Fibroblast of the aortic adventitia (primary cell): ENCODE measurements at places on chromosomes 5 and 9. TPM values are rescaled to one million over a fixed set of nuclear protein-coding genes. Genes with fewer than 3 reads are reported as not detected.

The PCDHGB6 gene
- 3.8 and 5.8 TPM in 2 replicates for total RNA-seq

The TRIM7 gene
- 0.74 and 3.3 TPM in 2 replicates for total RNA-seq

The PCDHB8 gene
- 0.16 and 0.27 TPM in 2 replicates for total RNA-seq

The LCN12 gene
- total RNA-seq = not detected in 2 replicates

DNA sequence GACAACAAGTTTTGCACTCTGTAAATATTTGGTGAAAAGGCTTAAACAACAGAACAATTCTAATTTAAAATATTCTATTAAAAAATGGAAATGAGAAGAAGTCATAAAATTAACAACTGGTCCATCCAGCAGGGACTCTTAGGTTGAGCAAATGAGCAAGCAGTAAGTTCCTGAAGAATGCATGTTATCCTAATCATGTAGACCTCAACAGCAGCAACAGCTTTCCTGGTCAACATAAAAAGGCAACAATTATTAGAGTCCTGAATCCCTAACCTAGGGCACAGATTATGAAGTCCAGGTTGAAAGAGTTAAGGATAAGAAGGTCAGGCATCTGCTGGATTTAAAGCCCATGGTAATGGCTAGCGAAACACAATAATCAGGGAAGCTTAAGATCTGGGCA is 120.9 kb downstream of the SSBP2 start:
- DNase-seq = no peak

- DNase-seq = no peak
Measured at GRCh38 chr9:129178568-129179382, 714 bp upstream of the IER5L start.

DNA sequence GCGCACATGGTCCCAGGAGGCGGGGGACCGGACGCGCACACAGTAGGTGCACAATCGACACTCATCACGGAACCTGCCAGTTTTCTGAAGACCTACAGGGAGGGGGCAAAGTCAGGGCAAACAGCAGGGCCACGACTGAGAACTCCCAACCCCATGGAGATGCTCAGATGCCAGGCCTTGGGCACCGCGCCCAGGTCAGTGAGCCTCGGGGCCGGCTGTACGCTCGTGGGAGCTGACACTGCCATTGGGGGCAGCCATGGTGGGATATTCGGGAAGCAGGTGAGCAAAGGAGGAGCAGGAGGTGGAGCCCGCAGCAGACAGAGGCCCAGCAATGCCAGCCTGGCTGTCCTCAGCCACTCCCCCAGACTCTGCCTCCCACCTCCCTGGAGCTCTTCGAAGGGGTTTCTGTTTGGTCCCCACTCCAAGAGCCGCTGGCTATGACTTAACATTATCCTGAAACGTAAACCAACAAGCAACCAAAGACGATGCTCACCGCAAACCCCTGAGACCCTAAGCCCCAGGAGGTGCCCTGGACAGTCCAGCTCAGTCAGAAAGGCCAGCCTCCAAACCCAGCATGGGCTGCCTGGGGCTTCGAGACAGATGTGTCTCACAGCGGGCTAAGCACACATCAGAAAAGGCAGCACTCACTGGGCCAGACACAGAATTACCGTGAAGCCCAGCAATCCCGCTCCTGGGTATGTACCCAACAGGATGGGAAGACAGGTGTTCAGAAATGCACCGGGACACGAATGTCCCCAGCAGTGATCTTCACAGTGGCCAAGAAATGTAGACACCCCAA is 78.4 kb downstream of the VAV2 start:
- no peak for DNase-seq

DNA sequence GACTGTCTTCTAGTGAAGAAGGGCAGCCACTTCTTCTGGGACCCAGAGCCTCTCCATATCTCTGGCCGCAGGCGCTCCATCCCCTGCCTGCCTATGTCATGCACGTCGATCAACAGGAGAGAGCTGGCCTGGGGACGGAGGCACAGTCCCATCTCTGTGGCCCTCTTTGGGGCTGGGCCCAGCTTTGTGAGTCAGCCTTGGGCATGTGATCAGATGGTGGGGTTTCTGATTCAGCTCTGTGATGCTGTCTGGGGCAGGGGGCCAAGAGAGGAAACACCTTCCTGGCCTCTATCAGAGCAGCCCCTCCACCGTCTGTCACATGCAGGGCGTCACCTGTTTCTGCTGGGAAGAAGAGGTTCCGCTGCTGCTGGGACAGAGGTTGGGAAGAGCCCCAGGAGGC is 72.6 kb downstream of the MVB12B start:
- peak; percentile 35 for DNase-seq

GRCh38 chr9:130823435-130823834 is 11.6 kb upstream of the ABL1 start:
- no peak for DNase-seq

DNA sequence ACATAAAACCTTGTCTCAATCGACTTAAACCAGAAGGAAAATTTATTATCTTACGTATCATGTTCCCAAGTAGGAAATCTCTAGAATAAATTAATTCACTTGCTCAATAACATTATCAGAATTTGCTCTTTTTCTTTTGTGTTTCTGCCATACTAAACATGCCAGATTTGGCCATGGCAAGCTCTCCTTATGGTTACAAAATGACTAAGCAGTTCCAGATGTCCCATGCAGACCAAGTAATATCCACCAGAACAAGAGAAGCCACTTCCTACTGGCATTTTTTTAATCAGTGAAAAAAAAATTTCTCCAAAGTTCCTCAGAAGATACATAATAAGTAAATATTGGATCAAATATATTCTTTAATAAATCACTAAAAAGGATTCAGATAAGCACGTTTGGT is 25.2 kb upstream of the ADAMTS6 start:
- DNase-seq = peak; percentile 94

DNA sequence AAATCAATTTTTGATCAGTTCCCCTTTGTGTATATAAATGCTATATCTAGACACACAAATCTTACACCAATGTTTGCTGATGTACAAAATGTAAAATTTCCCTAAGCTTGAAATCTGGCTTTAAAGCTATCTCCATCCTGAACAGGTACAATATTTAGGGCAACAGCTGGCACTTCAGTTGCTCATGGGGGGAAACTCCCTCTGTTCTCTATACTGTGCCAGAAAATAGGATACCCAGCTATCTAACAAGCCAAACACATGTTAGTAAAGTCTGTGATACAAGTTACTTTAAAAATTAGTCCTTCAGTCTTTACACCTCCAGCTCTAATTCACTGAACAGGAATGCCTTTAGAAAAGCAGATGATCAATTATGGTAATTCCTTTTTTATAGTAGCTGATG is 191.8 kb downstream of the SLF1 start:
- DNase-seq = no peak
